ENCODE measurements at places on chromosomes 13 and 19.

- no peak for DNase-seq
Measured at GRCh38 chr19:52639996-52640395, 1.8 kb upstream of the ZNF83 start.

DNA sequence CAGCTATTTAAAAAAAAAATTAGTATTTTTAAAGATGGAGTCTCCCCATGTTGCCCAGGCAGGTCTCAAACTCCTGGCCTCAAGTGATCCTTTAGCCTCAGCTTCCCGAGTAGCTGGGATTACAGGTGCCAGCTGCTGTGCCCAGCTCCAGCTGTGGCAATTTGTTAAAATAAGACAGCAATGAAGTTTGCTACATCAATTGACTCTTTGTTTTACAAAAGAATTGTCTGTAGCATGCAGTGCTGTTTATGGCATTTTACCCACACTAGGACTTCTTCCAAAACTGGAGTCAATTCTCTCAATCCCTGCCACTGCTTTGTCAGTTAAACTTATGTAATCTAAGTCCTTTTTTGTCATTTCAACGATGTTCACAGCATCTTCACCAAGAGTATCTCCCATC is 49.3 kb downstream of the NDFIP2 start:
- no peak for DNase-seq

DNA sequence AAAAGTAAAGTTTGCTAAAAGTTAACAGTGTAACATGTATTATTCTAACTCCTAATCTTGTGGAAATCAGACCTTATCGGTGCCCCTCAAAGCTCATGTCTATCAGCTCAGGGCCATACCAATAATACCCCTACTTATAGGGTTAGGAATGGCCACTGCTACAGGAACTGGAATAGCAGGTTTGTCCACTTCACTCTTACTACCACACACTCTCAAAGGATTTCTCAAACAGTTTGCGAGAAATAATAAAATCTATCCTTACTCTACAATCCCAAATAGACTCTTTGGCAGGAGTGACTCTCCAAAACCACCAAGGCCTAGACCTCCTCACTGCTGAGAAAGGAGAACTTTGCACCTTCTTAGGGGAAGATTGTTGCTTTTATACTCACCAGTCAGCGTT is 1677.7 kb downstream of the OLFM4 start:
- no peak for DNase-seq

DNA sequence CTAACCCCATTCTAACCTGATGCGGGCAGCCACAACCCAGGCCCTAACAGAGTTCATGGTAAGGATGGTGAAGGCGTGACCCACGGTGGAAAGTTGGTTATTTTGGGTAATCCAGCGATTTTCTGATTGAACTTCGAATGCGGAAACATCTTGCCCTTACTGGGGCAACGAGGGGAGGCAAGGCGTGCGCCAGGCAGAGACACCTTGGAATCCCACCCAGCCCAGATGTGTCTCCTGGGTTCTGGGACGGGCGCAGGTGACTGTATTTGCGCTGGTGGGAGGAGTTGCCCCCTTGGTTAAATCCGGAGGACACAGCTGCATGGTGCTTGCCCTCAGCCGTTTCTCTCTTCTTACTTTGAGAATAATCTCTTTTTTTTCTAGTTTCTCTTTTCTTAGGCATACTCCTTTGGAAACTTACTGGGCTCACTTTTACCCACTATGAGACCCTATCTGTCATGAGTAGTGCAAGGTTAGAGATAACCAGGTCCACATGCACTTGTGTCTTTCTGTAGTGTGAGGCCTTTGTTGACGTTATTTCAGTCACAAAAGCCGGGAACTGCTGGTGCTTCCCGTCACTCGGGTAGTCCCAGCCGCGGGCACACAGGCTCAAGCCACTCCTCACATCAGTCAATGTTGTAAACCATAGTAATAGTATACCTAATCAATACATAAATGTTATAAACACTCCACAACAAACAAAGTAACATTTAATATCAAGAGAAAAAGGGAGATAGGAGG is 81.5 kb downstream of the ATP11A start:
- no peak for DNase-seq

DNA sequence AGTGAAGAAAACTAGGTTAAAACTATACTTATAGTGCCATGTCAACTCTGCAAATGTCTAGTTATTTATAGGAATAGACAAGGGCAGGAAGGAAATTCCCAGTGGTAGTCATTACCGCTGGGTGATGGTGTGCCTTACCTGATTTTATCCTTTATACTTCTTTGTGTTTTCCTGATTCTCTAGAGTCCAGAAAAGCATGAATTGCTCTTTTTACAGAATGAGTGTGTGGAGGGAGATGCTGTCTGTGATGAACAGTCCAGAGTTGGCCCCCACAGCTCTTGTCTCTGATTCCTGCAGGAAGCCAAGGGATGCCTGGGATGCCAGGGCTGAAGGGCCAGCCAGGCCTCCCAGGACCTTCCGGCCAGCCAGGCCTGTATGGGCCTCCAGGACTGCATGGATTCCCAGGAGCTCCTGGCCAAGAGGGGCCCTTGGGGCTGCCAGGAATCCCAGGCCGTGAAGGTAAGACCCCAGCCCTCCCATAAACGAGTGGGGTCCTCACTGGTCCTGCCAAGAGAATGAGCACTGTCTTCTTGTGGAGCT is 83.7 kb downstream of the RAB20 start:
- no peak for DNase-seq

DNA sequence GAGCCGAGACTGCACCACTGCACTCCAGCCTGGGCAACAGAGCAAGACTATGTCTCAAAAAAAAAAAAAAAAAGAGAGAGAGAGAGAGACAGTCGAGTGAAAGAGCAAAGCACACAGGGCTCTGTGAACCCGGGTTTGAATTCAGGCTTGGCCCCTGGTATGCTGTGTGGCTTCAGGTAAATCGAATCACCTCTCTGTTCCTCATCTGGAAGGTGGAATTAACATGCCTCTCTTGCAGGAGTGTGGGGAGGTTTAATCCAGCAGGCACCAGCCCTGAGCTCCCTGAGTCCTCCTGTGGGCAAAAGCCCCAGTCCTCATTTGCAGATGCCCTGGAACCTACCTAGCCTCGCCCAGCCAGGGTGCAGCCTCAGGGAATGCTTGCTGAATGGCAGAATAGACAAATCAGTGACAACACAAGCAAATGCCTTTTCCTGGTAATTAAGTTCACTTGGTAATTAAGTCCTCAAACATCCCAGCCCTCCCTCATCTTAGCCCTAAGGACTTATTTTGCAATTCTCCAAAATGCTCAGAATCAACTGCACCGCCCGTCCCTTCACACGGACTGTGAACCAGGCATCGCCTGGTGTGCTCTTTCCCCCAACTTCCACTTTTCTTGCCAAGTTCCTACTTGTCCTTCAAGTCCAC is 4.6 kb upstream of the ZNRF4 start:
- DNase-seq = no peak

DNA sequence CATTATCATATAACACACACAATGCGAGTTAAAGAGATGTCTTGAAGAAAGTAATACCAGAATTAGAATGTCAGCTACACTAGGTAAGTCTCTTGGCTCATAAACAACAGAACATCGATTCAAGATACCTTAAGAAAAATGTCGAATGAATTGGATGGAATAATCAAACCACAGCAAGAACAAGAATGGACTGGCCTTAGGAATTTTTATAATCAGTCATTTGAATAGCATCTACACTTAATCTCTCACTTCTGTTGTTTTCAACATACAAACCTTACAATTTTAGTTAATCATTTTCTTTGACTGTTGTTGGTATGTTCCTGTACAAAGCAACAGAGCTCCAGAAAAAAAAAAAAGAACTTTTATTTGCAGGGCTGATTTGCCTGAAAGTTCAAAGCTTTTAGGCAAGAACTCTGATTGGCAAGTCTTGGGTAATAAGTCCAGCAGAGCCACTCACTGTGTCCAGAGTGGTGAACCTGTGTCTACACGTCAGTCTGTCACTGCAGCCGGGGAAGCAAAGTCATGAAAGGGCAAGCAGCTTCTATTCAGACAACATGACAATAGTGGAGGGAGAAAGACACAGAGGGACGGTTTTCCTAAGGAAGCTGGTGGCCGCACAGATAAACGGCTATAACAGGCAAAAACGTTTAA is 1026.1 kb upstream of the MIR17HG start:
- no peak for DNase-seq

DNA sequence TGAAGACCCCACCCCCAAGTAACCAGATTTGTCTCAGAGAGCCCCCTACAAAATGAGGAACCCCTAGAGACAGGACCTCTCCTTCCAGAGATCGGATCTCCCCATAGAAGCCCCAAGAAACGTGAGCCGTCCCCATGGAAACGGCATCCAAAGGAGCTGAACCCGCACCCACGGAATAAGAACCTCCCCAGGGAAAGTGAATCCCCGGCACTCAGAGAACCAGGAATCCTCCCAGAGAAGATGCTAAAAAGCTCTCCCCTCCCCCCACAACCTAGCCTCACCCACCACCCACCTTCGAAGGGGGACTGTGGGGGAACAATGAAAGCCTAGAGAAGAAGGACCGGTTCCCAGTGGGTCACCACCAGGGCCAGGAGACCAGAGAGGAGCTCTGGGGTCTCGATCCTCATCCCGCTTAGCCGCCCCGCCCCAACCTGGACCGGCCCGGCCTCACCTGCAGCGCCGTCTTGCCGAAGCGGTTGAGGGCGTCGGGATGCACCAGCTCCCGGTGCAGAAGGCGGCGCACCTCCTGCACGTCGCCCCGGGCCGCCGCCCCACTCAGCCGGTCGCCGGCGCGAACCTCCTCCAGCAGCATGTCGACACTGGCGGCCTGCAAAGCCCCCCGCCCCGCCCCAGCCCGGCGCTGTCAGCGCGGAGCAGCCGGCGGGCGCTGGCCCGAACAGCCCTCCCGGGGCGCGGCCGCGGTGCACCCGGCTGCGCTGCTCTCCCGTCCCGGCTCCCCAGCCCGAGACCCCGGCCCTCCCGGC is 535 bp downstream of the CDKN2D start:
- no peak for DNase-seq

- no peak for DNase-seq
Measured at GRCh38 chr13:60229708-60230272, 66.1 kb upstream of the DIAPH3 start.

GRCh38 chr13:50713523-50714248 is 129.8 kb downstream of the DLEU7 start:
- no peak for DNase-seq

DNA sequence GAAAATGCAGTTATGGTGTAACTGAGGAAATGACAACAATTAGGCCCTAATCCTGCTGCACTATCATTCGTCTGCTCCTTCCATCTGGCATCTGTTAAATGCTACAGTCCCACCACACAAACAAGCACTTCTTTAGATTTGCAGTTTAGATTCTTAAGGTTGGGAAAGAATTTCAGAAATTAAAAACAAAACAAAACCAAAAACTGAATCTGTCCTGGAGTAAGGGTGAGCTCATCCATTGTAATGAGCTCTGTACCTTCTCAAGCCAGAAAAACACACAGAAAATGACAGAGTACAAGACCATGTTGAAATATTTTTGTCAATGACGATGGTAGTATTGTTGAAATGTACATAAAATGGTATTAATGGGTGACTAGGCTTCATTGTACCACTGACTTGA is 28.3 kb downstream of the SMAD9 start:
- DNase-seq = no peak

- DNase-seq = no peak
Measured at GRCh38 chr13:44212633-44213396, 160.8 kb upstream of the SERP2 start.

DNA sequence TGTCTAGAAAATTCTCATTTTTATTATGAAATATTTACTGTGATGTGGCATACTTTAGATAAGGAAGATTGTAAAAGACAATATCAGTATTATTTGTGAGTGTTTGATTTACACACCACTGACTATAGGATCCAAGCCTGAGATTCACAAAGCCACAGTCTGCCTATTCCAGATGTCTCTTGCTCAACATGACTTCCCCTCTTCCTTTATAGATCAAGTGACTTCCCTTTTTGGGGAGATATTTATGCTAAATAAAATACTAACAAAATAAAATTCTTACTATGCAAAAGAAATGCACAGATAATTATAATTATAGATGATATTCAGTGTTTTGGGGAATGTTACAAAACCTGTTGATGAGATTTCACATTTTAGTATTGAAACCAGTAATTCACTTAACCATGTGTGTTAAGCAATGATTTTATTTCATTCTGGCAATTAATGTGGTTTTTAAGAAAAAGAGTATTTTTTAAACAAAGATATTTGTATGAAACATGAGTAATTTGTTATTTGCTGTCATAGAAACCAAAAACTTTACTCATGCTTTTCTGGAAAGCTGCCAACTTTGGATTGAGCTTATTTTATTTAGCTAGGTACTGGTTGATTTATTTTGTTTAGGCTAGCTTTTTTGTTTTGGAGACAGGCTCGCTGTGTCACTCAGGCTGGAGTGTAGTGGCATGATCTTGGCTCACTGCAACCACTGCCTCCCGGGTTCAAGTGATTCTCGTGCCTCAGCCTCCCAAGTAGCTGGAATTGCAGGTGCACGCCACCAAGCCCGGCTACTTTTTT is 13.7 kb upstream of the GPR183 start:
- no peak for DNase-seq

DNA sequence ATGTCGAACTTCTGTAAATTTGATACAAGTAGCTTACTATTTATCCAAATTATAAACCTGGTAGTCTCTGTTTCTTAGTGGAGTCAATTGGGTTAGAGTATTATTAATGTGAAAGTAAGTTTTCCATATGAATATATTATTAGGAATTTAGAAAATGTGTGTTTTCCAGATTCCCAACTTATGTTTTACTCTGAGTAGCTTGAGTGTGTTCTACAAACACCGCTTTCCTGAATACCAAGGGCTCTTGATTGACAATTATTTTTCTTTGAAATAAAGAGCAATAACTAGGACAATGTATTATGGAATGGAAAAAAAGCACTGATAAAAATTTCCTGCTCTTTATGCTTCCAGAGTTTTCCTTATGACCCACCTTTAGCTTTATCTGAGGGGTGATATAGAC is 233.6 kb downstream of the POSTN start:
- no peak for DNase-seq

GRCh38 chr13:47087841-47088240 is 191.0 kb upstream of the HTR2A start:
- DNase-seq = no peak

DNA sequence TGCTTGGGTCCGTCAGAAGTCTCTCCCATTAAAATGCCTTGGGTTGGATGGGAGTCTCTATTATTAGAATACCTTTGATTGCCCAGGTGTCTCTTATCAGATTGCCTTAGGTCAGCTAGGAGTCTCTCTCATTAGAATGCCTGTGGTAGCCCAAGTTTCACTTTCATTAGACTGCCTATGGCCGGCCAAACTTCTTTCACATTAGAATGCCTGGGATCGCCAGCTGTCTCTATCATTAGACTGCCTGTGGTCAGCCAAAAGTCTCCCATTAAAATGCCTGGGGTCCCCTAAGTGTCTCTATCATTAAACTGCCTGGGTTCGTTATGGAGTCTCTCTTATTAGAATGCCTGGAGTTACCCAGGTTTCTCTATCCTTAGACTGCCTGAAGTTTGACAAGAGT is 1476.7 kb downstream of the UQCRFS1 start:
- DNase-seq = no peak

GRCh38 chr13:44313674-44314073 is 60.0 kb upstream of the SERP2 start:
- DNase-seq = no peak

GRCh38 chr19:5434351-5434917 is 20.8 kb upstream of the ZNRF4 start:
- no peak for DNase-seq

- no peak for DNase-seq
Measured at GRCh38 chr13:75514080-75514995, 23.3 kb downstream of the COMMD6 start.

GRCh38 chr13:66933994-66934393 is 296.1 kb downstream of the PCDH9 start:
- no peak for DNase-seq

- DNase-seq = no peak
Measured at GRCh38 chr13:92354583-92354982, 872.0 kb upstream of the GPC6 start.

- DNase-seq = no peak
Measured at GRCh38 chr19:56896095-56896494, 55.6 kb upstream of the PEG3 start.
